ENCODE measurements at places on chromosomes 12 and 14.

DNA sequence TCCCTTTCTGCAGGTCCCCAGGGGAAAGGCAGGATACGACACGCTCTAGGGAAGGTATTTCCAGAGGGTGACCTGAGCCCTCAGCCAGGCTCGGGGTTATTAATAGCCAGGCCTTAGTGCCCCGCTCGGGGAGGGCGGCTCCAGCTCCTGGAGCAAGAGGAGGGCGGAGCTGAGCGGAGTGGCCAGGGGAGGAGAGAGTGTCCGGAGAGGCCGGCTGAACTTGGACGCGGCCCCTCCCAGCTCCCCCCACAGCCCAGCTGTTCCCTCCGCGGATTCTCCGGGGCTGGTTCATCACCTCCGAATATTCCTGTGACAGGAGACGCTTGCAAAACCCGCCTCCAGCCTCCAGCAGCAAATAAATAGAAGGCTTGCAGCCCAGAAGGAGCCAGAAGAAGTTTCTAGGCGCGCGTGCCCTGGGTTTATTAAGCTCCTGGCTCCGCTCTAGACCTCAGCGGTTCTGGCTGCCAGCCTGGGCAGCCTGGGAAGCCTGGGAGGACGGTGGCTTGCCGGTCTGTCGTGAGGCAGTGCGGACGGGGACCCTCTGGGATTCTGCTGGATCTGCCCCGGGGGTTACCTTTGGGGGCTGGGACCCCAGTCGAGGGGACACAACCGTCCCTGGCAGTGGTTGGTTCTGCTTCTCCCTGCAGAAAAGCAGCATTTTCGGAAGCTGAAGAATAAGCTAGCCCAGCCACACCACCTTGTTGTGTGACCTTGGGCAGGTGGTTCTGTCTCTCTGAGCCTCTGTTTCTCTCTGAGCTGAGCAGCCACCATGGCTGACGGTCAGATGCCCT is at the start of gene HSPB8:
TSS of gene HSPB8 (plus strand) at position 388 of the 791 bp plus-strand sequence. CDS start at position 770, 382 bp downstream.
- peak; percentile 95 for DNase-seq

DNA sequence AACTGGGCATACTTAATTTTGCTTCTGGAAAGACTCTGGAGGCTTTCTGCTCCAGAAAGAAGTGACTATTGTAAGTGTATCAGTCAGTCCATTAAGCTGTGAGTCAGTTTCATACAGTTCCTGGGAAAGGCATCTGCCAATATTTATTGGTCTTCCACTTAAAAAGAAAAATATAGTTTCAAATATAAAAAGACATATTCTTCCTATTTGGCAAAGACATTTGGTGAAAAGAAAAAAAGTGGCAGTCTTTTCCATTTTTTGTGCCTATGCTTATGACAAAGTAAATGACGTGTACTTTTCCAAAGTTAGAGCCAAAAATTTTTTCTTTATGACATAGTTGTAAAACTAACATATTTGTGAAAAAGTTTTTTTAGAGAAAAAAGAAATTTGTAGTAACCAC is 12.3 kb downstream of the TMEM30B start:
- DNase-seq: no peak

DNA sequence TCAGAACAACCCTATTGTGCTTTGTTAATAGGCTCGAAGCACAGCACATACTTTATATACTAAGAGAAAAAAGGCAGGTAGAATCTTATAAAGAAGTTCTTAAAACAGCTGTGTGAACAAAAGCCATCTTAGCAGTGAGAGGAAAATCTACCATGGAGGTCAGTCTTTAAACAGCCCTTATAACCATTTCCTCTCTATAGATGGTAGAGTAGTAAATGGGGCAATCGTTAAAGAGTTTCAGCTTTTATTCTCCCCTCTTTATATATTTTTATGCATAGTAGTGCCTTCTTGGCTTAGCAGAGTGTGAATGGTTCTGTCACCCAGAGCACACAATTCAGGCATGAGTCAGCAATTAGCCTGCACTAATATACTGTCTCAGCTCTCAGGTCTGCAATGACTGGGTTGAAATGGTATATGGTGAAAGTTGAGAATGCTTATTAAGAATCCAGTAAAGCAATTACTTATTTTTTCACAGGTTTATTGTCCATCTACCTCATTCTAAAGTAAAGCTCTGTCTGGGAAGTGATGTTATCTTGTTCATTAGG is 305.0 kb downstream of the NELL2 start:
- no peak for DNase-seq

- DNase-seq: peak; percentile 5
These were observed 68.6 kb upstream of the DIO3 start for GRCh38 chr14:101492716-101493115.

DNA sequence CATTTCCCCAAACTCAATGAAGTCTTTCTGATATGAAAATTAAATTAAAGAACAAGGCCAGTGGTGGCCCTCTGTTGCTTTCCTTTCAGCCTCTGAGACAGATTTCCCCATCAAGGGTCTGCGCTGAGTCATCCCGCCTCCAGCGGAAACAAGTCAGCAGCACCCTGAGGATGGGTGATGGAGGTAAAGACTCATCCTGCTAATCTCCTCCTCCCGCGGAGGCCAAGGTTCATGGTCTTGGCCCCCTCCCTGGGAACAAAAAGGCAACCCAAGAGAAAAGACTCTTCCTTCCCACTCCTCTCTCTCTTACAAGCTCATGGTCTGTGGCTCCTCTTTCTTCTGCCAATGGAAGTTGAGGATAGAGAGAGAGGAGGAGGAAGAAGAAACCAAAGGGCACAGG is 9.0 kb upstream of the NUMB start:
- no peak for DNase-seq

- DNase-seq: no peak
These were observed 420.3 kb downstream of the CCDC91 start for GRCh38 chr12:28610401-28611114.

GRCh38 chr12:116561181-116561821 is 2.1 kb downstream of the MAP1LC3B2 start:
- DNase-seq: no peak

DNA sequence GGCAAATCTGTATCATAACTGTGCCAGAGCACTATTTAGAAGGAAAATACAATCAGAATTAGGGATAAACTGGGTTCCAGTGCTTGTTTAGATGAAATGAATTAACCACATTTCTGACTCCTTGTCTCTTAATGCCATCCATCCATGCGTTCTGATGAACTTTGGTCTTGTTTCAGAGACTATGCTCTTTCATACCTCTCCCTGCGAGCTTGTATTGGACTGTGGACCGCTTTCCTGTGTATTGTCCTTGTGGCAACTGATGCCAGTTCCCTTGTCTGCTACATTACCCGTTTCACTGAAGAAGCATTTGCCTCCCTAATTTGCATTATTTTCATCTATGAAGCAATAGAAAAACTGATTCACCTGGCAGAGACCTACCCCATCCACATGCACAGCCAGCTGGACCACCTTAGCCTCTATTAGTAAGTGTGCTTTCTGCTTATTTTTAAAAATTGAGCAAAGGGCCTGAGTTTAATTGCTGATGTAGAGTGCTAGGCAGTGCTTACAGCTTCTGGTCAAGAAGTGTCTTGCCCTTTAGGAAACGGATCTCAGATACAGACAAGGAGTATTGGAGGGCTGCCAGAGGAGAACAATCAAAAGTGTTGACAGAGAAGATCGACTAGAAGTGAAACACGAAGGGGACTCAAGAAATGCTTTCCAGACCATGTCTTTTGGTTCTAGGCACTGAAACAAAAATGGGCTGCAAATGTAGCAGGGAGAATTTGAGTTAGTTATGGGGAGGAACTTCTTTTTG is 46.7 kb downstream of the SLC4A8 start:
- DNase-seq: no peak

GRCh38 chr12:112711026-112711425 is 80.5 kb upstream of the RPH3A start:
- no peak for DNase-seq

DNA sequence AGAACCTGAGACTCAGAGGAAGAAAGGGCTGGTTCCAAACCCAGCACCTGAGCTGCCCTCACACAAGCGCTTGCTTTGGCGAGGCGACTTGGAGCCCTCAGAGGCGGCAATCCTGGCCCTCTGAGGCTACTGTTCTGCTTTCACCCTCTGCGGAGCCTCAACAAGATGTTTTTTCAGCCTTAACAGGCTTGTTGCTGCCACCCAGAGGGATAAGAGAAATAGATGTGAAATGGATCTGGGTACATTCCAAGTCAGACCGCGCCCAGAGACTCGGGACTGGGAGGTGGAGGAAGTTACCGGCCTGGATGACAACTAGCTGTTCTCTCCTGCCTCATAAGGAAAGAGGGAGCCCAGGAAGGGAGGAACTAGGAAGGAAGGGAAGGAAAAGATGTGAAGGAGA is 89.6 kb downstream of the TTC7B start:
- DNase-seq: no peak

DNA sequence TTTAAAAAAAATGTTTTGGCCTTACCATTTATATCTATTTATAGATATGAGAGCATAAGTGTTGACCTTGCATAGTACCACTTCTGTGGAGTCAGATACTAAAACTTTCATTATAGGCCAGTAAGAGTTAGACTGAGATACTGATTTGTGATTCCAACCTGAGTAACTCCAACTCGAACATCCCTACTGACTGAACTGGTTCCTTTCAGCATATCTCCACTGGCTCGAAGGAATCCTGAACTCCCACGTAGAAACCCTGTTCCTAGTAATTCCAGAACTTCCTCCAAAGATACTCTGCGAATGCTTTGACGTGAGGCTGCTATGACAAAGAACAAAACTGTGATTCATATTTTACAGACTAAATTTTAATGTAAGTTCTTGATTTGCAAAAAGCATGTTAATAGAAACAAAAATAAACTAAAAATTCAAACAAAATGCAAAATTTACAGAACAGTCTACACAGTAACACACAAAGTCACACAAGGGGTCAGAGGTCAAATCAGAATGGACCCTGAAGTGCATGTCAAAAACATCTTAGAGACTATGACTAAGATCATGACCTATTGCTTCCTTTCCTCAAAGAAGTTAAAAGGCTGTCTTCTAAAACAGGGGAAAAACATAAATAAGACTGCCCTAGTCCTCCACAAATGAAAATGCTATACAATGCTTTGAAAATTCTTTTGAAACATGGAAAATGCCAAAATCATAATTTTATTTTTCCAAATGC is 31.5 kb downstream of the HEATR5A start:
- no peak for DNase-seq

GRCh38 chr14:100081997-100082625 is 16.9 kb downstream of the EVL start:
- no peak for DNase-seq

DNA sequence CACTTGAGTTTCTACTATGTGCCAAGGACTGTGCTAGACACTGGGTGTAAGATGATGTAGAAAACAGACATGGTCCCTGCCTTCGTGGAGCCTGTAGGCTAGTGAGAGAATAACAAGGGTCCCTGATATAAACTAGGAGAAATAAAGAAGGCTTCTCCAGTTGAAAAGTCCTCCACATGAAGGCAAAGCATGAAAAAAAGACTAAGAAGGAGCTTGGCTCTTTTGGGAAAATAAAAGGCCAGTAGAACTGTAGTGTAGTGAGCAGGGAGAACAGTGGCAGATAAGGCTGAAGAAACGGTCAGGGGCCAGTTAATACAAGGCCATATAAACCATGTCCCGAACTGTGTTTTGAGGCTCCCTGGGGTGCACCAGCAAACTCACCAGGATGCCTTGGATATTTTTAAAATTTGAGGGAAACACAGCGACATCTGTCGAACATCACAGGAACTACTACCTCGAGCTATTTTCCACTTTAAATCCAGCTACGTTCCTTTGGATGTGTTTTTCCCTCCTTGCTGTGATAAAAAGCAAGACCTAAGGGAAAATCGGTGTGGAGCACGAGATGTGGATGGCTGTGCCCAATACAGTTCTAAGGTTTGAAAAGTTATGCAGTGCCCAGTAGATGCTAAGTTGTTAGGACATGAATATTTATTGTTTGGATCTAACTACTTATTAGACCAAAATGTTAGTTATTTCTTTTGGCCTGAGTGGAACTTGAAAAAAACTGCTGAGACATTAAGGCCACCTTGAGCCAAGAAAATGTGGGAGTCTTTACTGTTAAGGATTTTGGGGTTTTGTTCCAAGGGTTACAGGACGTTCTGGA is 8.5 kb upstream of the CFL2 start:
- no peak for DNase-seq

DNA sequence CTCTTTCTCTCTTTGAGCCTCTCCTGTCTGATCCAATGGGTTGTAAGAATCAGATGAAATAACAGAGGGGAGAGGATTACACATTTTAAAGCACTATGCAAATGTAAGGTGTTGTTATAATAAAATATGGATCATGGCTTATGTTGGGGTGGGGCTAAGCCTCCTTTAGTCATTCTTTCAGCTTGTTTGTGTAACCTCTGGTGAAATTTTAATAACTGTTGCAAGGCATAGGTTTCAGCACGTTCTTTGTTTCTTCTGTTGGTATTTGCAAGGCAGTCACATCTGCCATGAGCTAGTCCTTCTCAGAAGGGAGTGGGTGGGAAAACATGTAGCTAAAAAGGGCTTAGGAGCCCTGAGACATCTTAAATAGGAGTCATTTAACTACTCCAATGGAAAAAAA is 74.8 kb upstream of the FRMD6 start:
- DNase-seq: no peak

- no peak for DNase-seq
These were observed 693.0 kb downstream of the LRFN5 start for GRCh38 chr14:42299692-42300091.

- no peak for DNase-seq
These were observed 4.6 kb downstream of the FAM177A1 start for GRCh38 chr14:35050652-35051051.

DNA sequence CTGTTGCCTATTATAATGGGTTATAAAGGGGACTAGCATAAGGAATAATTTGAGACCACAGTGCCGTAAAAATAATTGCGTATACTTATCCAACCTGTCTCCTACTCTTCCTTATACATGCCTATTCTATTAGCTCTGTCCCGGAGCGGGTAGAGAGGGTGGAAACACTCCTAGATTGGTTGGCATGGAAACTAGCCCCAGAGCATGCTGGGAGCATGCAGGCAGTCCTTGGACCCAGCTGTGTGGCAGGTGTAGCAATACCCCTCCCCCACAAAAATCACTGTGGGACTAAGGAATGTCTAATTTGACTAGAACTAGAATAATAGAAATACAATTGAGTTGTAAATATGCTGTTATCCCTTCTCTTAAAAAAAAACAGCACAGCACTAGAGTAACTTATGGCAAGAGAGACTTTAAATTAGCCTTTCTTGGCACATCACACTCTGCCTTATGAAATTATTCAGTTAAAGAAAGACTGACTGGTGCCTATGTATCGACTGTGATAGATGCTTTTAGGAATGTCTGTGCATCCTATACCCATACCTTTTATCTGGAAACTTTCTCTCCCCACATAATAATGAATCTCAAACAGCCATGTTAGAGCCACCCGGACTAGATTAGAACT is 244.0 kb upstream of the DAAM1 start:
- DNase-seq: no peak

DNA sequence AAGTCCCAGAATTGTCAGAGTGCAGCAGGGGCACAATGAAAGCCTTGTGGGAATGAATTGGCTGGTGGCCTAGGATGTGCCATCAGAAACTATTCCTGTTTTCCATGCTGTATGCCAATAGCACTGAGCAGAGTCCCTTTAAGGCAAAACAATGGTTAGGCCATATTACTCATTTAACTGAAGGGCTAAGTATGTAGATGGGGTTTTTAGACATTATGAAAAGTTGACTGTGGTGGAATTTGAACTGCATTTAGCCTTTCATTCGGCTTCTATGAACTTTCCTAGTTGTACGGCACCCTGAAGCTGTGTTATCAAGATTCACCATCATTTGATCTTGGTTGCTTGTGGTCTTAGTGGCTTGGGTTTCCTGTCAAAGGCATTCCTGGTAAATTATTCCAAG is 24.8 kb downstream of the IL26 start:
- no peak for DNase-seq

- no peak for DNase-seq
These were observed 40.0 kb downstream of the ZFYVE1 start for GRCh38 chr14:72986857-72987256.

GRCh38 chr12:43273467-43273866 is 278.5 kb downstream of the ADAMTS20 start:
- no peak for DNase-seq

- no peak for DNase-seq
These were observed 415.5 kb downstream of the PCNX1 start for GRCh38 chr14:71322655-71323250.
